Foreskin fibroblast (primary cell): ENCODE measurements at places on chromosomes 13 and 19.

GRCh38 chr19:827710-828321 is at the start of gene AZU1:
TSS of gene AZU1 (plus strand) at chr19:827837. CDS start at chr19:827847, 10 bp downstream.
- no peak for DNase-seq

- DNase-seq = no peak
Measured at GRCh38 chr19:743168-743687, 7.7 kb upstream of the MISP start.

GRCh38 chr13:35714588-35715377 is 238.3 kb upstream of the MAB21L1 start:
- no peak for DNase-seq

GRCh38 chr19:15216363-15216762 is 15.6 kb upstream of the NOTCH3 start:
- DNase-seq = no peak

DNA sequence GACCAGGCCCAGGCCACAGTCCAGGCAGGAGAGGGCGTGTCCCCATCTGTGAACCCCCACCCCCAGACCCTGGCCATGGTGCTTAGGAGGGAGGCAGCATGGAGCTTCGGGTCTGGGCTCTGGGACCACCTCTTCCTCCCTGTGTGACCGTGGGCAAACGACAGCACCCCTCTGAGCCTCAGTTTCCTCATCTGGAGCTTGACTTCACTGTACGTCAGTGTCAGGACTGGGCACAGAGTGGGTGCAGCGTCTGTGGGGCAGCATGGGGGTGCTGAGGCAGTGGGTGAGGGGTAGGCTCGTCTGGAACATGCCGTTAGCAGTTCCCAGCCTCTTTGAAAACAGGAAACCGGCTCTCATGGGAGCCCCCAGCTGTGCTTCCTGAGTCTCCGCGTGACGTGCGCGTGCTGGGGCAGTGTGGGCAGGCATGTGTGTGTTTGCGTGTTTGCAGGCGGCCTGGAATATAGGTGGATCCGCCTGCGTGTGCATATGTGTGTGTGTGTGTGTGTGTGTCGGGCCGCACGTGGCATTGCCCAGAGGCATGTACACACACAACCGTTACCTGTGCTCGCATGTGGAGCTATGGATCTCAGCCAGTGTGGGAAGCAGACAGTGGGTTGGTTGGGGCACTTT is 15.8 kb downstream of the ARRDC2 start:
- no peak for DNase-seq

DNA sequence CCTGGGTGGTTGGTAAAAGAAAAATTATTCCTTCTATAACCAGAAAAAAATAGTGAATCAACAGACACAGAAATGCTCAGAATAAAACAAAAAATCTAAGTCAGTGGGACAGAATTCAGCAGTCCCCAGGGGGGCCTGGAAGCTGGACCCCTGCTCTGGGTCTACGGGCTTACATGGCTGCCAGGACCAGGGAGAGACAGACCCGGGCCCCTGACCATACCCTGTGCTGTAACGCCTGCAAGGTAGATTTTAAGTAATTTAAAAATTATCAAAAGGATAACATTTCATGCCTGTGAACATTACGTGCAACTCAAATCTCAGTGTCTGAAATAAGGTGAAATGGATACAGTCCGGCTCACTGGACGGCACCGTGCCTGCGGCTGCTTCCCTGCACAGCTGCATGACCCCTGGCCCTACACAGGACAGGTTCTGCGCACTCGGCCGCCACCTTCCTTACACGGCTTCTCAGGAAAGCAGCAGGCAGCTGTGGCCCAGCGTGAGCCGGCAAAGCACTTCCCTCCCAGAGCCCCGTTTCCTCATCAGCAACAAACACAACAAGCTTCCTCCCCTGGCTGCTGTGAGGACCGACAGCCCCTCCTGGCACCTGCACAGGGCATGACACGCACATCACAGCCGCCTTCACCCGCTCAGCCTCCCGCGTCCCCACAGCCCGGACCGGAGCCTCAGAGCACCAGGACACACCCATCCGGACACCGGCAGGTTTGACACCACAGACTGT is 22.2 kb downstream of the RASA3 start:
- no peak for DNase-seq

GRCh38 chr19:18401580-18402112 is 4.2 kb upstream of the LRRC25 start:
- peak; percentile 72 for DNase-seq

GRCh38 chr13:20492641-20493040 is 33.0 kb downstream of the CRYL1 start:
- DNase-seq = peak; percentile 62

DNA sequence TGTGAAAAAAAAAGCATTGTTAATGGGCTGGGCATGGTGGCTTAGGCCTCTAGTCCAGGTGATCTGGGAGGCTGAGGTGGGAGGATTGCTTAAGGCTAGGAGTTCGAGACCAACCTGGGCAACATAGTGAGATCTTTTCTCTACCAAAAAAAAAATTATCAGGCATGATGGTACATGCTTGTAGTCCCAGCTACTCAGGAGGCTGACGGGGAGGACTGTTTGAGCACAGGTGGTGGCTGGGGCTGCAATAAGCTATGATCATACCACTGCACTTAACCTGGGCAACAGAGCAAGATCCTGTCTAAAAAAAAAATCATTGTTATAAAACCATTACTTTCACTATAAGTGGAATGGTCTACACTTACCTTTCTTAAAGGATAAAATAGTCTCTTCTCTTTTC is 30.4 kb downstream of the GPC6 start:
- no peak for DNase-seq

DNA sequence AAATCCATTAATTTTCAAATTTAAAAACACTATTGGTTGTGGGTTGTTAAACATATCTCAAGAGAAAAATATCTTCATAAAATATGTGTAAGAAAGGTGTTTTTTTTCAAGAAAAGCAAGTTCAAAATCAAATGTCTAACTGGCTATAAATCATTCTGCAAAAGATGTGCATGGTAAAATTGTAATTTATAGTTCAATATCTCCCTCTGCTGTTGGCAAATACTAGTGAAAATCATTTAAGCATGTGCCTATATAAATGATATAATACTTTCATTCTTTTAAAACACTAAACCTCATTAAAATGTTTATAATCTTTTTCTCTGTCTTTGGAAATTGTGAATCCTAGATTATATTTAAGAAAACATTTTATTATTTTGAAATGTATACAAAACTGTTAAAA is 17.2 kb upstream of the SLITRK6 start:
- no peak for DNase-seq

GRCh38 chr19:17266589-17266974 is 661 bp upstream of the BABAM1 start:
- DNase-seq = no peak

DNA sequence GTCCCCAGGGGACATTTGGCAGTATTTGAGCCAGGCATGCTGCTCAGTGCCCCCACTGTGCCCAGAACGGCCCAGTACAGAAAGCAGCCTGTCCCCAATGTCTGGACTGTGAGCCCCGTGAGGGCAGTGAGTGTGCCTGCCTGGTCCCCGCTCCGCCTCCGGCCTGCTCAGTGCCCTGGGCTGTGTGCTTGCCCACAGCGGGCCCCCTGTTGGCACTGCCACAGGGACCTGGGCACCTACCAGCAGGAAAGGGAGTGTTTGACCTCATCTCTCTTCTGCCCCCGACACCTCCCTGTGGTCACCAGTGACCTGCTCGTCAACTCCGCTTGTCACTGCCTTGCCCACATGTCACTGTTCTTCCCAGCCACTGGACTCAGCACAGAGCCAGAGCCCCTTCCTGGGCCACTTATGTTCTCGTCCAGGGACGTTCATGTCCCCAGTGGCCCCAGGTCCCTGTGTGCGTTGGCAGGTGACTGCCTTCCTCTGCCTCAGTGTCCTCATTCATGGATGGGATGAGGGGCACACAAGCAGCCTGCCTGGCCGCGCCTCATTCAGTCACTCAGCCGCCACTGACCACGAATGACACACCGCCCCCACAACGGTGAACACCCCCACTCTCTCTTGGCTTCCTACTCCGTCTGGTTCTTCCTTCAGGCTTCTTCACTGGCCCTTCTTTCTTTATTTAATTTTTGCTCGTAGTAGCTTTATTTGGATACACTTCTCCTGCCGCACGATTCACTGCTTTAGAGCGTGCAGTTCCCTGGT is 2.8 kb downstream of the FZR1 start:
- DNase-seq = no peak

GRCh38 chr13:91747186-91747585 is 348.8 kb downstream of the GPC5 start:
- DNase-seq = no peak

GRCh38 chr13:32878163-32878562 is 138.1 kb upstream of the KL start:
- DNase-seq = no peak

GRCh38 chr13:64274481-64275217 is 2859.0 kb upstream of the PCDH20 start:
- no peak for DNase-seq

DNA sequence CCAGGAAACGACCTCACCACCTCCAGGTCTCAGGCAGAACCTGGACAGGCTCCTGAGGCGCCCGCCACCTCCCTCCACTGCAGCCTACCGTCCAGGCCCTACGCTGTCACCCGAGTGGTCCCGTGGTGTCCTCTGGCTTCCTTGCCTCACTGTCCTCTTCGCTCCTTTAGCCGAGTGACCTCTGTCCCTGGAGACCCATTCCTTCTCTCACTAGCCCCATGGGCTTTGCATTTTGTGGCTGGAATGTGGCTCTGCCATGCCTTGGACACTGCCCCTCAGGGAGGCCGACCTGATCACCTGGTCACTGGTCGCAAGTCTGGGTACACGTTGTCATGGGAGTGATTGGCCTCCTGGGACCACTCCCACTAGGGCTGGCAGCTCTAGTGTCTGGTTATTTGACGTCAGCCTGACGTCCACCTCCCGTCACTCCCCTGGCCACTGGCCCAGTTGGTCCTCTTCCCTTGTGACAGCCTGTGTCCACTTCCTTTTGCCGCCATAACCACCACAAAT is 17.9 kb downstream of the SLC25A42 start:
- DNase-seq = peak; percentile 16

DNA sequence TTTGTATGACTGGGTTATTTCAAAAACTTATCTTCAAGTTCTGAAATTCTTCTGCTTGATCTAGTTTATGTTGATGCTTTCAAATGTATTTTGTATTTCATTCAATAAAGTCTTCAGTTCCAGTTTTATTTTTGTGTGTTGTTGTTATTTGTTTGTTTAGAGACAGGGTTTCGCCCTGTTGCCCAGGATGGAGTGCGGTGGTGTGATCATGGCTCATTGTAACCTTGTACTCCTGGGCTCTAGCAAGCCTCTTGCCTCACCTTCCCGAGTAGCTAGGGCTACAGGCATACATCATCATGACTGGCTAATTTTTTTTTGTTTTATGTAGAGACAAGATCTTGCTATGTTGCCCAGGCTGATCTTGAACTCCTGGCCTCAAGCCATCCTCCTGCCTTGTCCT is 40.3 kb upstream of the ARHGEF7 start:
- DNase-seq = no peak

- peak; percentile 69 for DNase-seq
Measured at GRCh38 chr13:33582121-33582520, 235.8 kb upstream of the RFC3 start.

DNA sequence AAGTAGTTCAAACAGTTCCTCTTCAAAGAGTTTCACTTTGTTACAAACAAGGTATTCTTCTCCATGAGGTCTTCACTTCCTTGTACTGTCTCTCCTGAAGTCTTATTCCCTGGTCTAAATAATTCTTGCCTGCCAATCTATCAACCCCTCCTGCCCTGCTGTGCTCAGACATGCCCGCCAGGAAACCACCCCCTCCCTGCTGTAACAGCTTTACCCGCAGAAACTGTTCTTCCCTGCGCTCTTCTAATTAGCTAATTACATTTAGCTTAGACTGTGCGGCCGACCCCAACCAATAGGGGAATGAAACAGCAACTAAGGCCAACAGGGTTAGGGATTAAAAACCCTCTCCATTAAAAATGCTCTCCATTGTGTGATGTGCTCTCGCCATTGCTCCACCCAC is 46.7 kb downstream of the ZNF846 start:
- no peak for DNase-seq

DNA sequence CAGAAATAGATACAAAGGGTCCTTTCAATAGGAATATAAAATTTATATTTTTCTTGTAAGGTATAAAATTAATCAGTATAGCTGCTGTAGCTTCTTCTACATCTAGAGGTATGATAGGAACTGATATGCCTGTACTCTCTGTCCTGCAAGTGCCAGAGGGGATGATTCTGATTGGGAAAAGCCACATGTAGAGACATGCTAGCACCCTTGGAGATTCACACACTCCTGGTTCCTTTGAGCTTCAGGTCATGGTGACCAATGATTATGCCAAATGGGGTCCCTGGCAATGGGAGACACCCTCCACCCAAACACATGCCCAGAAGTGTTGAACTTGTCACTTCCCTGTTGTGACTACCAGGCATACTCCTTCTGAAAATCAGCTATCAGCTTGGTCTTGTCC is 14.7 kb upstream of the METTL21C start:
- DNase-seq = no peak

DNA sequence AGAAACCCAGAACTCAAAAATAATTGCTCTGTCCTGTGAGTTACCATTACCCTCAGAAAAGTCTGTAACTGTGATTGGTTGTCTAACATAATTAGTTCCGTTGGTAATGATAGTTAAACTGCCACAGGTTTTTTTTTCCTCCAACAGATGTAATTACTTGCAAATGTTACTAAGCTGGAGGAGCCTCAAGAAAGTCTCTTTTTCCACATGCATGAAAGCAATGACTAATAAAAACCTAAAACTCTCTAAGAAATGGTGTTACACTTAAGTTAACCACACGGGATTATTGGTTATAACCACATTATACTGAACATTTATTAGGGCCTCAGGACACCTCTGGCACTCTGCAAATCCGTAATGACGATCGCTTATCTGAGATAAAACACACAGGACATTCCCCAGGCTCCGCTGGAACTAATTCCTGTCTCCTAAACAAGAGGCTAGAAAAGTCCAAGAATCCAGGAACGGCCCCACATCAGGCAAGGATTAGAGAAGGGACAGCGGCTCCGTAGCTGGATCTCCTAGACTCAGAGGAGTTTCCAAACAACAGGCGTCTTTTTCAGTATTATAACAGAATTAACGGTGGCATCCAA is 753 bp downstream of the ZNF235 start:
- DNase-seq = peak; percentile 62

- DNase-seq = peak; percentile 42
Measured at GRCh38 chr13:50162001-50162400, 146.8 kb downstream of the KCNRG start.

DNA sequence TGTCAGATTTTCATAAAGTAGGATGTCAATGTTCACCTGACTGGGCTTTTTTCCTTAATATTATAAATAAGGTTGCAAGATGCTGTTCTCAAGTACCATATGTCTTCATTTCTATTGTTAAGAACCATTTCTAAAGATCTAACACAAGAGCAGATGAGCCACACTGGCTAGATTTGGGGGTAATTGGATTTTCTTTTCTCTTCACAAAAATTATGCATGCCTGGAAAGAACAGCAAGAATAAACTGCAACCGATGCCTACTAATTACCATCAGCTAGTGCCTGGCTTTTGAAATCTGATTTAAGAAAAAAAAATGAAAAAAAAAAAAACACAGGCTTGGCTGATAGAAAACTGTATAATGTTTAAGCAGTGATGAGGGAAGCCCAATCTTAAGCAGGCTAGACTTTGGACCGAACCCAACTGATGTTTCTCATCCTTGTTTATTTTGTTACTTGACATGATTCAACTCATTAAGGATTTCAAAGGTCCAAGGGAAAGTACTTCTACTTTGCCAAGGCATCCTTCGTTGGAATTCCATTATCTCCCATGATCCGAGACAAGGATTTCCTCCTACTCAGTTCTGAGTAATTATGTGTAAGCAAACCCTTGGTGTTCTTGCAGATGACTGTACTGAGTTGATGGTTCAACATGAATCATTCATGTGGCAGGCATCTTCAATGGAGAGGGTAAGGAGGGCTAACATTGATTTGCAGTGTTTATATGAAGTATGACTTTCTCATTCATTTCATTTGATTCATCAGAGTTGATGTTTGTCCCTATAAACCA is 300.5 kb downstream of the SPRY2 start:
- peak; percentile 99 for DNase-seq
